ENCODE measurements at places on chromosomes 2 and 18.

DNA sequence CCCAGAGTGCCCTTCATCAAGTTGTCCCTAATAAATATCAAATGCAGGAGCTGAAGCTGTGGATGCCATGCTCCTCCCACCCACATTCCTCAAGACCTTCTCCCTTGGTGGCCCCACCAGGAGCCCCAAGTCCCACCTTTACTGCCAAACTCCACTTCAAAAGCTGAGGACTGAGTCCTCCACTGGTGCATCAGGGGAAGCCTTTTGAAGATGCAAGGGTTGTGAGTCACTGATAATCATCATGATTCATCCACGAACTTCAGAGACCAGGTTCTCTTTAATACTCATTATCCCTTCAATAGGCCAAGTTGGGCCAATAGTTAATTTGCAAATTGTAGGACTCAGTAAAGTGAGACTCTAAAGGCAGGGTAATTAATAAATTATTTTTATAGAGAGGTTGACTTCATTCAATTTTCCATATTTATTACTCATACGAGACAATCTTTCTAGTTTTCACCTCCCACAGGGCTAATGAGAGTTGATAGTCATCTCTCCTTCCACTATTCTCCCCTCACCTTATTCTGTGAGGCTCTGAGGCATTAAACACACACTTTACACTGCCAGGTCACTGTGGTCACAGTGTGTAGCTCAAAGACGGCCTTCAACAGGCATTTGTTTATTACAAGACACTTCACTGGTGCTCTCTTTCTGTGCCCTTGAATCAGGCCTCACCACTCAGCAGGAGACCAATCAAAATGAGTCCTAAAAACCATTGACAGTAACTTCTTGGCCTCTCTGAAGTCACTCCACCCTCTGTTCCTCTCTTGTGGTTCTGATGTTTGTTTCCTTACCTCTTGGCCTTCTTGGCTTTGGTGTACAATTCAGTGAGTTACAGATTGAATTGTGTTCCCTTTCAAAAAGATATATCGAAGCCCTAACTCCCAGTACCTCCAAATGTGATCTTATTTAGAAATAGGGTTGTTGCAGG lies 99.9 kb downstream of the TRIB2 start:
- no peak for DNase-seq

DNA sequence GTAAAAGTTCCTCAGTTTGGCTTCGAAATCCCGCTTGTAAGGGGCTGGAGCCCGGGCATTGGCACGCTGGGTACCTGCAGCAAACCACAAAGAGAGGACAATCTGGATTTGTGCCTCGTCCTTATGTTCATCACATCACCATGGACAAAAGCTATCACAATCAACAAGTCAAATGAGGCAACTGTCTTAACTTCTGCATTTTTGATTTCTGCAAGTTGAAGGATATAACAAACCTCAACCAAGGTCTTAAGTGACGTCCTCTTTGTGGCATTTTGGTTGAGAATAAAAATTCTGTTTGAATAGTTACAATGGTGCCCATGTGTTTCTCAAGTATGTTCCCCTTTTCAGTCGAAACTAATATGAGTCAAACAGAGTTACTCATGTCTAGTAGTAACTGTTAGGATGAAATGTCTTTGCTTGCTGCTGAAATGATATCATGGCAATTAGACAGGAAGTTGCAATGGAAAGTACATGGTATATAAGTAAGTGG lies 70.8 kb upstream of the STK17B start:
- DNase-seq: no peak

- DNase-seq: no peak
Observed at GRCh38 chr2:36693825-36694224, 2.7 kb upstream of the VIT start.

DNA sequence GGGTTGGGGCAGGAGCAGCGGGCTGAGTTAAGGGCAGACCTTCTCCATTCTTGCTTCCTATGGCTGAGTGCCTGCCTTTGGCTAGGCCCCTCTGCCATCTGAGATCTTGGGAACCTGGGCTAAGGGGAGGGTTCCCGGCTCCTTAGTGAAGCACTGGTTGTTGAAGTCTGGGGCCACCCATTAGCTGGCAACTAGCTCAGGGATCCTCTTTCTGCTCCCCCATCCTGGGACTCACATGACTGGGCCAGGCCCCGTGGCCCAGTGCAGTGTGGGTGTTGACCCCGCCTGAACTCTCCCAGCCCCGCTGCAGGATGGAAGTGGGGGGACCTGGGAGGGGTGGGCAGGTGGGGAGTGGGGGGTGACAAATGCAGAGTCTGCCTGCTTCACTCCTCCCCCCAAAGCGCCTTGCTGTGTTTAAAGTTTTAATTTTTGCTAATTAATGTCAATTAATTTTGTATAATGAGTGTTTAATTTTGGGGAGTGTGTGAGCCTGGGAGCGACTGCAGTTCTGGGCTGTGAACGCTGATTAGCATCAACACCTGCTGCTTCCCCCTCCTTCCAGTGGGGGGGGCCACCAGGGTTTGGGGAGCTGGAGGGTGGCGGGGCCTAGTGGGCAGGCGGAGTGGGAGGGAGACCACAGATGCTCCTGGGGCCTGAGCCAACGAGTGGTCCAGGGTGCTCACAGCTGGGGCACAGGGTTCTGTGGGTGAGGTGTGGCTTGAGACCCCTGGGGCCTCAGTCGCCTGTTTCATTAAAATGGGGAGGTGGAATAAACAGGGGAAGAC lies 55.2 kb downstream of the EMX1 start:
- no peak for DNase-seq

DNA sequence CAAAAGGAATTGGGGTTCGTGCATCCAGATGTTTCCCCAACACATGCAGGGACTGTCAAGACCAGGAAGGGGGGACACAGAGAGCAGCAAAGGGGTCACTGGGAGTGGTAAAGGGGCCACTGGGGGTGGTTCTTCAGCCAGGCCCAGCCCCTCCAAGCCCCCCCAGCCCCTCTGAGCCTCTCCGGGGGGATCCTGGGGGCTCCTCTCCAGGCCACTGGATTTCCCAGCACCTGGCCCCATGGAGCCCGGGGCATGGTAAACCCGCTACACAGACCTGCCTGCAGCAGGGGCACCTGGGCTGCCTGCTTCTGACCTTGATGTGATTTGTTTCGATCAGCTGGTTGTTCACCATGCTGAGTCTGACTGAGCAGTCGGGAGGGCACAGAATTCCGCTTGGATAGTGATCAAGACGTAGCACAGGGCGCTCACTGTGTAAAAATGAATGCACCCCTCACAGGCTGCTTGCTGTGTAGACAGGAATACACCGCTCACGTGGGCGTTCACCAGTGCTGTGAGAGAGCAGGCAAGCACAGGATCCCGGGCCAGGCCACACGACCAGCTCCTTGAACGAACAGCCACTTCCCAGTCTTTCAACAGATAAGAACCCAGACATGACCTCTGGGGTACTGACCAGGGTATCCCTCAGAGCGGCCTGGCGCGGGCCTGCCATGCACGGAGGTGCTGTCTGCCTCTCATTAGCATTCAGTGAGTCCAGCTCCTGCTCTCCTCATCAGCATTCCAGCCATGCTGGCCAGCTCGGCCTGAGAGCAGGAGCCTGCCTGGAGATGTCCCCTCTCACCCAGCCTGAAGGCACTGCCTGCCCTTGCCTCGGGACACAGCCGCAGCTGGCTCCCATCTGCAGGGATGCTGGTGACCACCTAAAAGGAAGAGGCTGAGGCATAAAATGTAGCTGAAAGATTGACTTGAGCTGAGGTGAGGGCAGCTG lies 73.3 kb upstream of the OTOS start:
- DNase-seq: no peak

- no peak for DNase-seq
Observed at GRCh38 chr18:48957136-48957535, 6.4 kb upstream of the SMAD7 start.

- no peak for DNase-seq
Observed at GRCh38 chr2:9300214-9300613, 93.6 kb downstream of the ASAP2 start.

DNA sequence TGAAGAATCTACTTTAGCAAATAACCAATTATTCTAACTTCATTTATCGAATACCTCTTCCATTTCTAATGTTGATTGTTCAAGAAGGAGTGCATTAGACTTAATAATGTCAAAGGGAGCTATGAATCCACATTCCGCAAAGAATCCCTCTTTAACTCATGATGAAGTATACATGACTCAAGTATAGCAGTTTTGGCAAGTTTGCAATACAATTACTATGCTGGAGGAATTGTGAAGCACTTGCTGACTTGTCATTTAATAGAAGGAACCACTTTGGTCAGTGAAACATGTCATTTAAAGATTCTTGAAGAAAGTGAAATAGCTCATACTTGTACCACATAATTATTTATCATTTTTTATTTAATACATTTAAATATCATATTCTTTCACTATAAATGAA lies 125.1 kb downstream of the SLC39A10 start:
- no peak for DNase-seq

DNA sequence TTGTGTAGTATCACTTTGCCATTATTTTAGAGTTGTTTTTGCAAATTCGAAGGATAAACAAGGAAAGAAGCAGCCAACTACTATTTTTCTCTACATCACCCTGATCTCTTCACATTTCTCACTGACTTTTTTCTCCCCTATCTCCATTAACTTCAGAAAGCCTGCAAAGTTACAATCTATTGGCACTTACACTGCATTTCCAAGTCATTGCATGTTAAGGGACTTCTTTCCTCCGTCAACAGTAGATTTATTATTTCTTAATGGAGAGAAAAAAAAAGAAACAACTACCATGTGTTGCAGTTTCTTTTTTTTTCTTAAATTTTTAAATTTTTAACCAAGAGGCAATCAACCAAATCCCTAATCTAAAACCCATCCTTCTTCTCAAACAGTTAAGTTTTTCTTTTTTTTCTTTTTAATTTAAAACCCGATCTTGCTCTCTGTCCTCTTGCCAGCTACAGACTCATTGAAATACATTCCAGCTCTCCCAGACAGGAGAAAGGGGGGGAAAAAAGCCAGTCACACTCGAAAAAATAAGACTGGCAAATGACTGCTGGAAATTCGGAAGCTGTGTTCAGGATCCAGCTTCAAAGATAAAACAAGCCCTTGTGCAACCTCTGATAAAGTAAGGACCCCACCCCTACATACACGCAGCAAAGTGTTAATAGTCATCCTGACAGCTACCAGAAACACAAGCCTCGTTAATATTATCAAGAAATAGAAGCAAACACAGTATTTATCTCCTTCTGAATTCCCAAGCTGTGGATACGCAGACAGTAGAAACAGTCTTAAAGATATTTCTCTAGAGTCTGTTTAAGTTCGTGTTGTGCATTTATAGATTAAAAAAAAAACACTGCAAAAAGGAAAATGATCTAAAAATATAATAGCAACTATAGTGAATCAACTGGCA lies 1.3 kb downstream of the LRRTM4 start:
- no peak for DNase-seq

DNA sequence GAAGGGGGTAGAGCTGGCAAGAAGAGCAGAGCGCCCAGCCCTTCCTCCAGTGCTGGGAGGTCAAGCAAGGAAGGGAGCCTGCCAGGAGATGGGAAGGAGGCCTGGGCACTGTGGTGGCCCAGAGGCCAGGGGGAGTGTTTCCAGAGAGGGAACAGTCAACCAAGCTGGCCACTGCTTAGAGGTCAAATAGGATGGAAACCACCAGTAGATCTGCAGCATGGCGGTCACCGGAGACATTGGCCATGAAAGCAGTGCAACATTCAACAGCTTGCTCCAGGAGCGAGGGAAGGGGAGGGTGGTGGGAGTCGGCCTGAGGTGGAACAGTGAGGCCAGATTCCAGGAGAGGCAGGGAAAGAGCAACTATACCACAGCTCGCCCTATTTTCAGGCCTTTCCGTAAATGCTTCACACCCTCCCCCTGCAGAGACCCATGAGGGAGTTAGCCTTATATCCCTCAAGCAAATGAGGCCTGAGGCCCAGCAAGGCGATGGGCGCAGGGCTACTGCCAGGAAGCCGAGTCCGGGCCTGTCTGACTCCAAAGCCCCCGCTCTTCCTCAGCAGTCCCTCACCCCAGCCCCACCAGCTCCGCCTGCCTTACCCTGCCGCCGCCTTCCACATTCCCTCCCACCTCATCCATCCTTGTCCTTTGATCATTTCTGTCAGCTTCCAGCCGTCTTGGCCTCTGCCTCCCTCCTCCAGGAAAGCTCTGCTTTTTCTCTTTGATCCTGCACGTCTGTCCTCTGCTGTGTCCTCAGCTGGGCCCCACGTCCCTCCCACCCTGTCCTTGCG lies 17.0 kb downstream of the KCNK3 start:
- no peak for DNase-seq

DNA sequence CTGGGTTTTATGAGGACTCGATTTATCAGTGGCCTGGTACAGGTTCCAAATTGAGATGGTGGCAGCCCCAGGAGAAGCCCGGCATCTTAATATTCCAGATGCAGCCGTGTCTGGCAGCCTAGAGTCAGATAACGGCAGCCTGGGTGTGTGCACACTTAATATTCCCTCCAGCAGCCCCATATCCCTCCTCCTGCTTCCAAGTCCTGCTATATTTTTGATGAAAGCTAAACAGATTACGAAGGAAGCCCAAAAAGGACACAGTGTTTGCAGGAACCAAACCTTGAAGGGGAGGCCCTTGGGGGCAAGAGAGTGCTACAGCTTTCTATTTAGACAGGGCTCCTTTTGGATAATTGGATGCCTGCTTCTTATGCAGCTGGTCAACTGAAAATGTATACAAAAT lies 25.1 kb upstream of the ALK start:
- no peak for DNase-seq

- no peak for DNase-seq
Observed at GRCh38 chr18:10588975-10589374, 63.1 kb downstream of the NAPG start.

DNA sequence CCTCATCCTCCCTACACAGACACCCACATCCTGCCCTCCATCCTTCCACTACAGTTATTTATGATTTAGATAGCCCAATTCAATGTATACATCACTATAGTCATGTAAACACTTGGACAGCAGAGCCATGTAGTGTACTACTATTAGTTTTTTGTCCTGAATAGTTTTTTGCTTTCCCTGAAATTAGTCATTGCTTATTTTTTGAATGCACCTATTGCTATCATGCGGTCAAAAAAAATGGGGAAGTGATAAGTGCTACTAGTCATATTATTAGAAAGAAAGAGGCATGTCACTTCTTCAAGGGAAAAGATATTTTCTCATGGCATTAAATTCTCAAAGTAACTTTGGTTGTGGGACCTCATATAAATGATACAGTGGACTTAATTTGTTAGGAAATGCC lies 6.8 kb upstream of the GREB1 start:
- DNase-seq: no peak

DNA sequence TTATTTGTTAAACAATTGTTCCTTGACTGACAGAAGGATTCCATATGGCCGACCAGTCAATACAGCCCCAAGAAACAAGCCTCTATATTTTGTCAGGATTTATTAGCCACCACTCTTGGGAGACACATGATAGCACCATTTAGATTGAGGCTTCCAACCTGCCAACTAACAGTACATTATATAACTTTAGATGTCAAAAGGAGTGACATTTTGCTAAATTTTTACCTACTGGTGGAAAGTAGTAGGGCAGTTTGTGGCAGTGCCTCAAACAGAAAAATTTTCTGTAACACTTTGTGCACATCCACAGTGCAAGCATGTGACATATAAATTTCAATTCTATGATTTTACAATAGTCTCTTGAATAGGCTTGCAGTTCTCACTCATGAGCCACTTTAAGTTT lies 464.0 kb downstream of the TRIB2 start:
- DNase-seq: no peak

- no peak for DNase-seq
Observed at GRCh38 chr2:38850045-38850444, 25.7 kb downstream of the DHX57 start.
